ENCODE measurements at places on chromosomes 3 and 15. TPM values are rescaled to one million over a fixed set of nuclear protein-coding genes. Genes with fewer than 3 reads are reported as not detected.

DNA sequence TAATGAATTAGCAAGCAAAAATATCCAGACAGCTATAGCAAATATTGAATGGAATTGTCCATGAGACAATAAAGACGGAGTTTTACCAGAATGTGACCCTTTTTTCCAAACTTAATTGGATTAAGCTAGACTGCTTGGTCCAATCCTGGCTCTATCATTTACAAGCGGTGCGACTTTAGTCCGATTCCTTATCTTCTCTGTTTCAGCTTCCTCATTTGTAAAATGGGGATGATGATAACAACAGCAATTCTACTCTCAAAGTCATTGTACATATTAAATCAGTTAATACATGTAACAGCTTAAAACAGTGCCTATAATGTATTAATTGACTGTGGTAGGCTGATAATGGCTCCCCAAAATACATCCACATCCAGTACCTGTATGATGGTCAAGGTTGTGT lies 62.1 kb upstream of the CRBN start:
- H3K4me3 ChIP-seq = no peak overlapping the region
- H3K4me1 ChIP-seq = no peaks in the 10 kb centered on the region
- no peaks in the 10 kb centered on the region for H3K36me3 ChIP-seq
- no peak for DNase-seq
- H3K27ac ChIP-seq = no peak overlapping the region

GPR176 gene
- 3.7 TPM for total RNA-seq

DNA sequence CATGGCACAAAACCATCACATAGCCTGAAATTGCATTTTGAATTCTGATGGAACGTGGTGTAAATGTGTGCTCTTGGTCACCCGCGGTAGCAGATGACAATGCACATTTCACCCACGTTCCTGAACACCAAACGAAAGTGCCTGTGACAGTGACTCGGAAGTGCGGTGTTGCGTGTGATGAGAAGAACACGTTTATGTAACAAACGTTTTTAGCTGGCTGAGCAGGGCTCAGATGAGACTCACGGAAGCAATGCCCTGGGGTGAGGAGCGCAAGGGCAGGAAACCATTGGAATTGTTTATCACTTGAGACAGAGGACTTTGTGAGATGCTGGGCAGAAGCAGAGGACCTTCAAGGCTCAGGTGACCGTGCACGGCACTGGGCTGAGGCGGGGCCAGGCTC lies 449.2 kb upstream of the CFAP20DC start:
- DNase-seq = no peak
- H3K27ac ChIP-seq = peak overlapping the region; percentile 30
- peaks cover 4% of the 10 kb centered on the region for H3K36me3 ChIP-seq
- peaks cover 6% of the 10 kb centered on the region for H3K4me1 ChIP-seq
- no peak overlapping the region for H3K4me3 ChIP-seq
- no peaks in the 10 kb centered on the region for H3K27me3 ChIP-seq

GRCh38 chr15:73700041-73700842 lies 16.1 kb downstream of the CD276 start:
- no peak overlapping the region for H3K27ac ChIP-seq
- H3K36me3 ChIP-seq = peaks cover 2% of the 10 kb centered on the region

All from neural crest cell (in vitro differentiated cells).